ENCODE measurements at places on chromosomes 2 and 18.

DNA sequence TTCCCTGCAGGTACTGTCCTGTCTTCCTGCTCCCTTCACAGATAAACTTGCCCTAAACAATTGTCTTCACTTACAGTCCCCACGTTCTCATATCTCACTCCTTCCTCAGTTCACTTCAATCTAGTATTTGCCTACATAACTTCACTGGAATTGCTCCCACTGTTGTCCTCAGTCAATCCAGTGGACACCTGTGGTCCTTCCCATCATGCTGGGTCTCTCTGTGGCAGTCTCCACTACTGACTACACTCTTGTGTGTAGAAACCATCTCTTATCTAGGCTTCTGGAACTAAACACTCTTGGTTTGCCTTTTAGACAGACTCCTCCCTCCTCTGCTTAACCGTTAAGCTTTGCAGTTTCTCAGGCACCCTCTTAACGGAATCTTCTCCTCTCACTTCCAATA is 58.8 kb downstream of the COPS8 start:
- no peak for DNase-seq

DNA sequence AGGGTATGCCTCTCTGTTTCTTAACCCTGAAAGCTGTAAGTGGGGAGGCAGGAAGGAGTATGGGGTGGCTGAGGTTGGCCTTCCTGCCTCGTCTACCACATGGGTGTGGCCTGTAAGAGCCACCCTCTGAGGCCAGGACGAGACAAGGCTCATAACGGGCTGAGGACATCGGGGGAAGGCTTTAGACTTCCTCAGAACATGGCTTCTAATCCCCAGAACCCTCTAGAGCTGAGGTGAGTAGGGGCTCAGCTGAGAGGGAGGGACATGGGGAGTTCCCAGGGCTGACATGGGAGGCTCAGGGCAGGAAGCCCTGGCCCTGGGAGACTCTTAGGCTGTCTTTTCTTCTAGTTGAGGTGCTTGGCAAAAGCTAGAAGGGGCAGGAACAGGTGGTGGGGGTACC is 36.7 kb downstream of the EMX1 start:
- DNase-seq = no peak

DNA sequence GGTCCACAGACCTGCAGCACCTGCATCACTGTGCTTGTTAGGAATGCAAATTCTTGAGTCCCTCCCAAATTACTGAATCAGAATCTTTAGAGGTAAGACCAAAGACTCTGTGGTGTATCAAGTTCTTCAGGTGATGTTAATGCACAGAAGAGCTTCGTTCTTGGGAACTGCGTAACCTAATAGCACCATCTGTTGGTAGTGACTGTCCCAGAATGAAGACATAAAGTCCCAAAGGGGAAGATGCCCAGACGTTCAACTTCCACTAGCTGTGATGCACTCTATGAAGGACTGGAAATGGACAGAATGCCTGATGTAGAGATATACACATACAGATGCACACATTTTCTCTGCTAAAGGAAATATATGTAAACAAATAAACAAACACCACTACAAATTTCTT is 576.0 kb downstream of the LRP1B start:
- no peak for DNase-seq

GRCh38 chr2:86470890-86471289 is 29.7 kb downstream of the KDM3A start:
- DNase-seq = no peak

- no peak for DNase-seq
These were observed 52.0 kb upstream of the RTN4 start for GRCh38 chr2:55102056-55102812.

DNA sequence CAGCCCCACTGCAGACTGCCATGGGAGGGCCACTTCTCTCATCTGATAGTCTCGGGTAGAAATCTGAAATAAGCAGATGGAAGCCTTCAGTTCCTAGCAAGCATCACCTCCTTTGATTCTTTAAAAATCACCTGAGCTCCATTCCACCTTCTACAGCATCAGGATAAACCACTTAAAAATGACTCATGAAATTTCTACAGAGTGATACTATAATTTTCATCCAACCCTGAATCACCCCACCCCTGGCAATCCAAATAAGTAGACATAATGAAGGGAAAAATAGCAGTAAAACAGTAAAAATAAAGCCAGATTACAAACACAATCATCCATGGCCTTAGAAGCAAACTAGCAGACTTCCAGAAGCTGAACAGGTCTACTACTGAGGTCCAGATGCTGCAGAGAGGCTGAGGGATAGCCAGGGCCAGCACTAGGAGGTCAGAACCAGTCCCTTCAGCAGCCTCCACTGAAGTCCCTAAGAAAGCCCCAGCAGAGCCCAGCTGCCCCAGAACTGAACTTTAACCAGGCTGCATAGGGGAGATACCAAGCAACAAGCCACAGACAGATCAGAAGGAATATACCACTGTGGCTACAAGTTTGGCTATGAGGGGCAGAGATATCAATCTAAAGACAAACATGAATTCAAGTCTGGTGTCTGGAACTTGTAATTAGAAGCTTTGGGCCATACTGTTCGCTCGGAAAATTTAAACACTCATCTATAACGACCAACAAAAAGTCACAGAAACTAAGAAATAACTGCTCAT is 54.7 kb upstream of the RNU4ATAC start:
- no peak for DNase-seq
